RKO (cell line): ENCODE measurements at places on chromosomes 4 and X.
A peak's percentile ranks its signal among the peaks of the same experiment; 100 is the strongest.

- no peak for DNase-seq
Observed at GRCh38 chr4:174218127-174218790, 65.2 kb downstream of the FBXO8 start.

DNA sequence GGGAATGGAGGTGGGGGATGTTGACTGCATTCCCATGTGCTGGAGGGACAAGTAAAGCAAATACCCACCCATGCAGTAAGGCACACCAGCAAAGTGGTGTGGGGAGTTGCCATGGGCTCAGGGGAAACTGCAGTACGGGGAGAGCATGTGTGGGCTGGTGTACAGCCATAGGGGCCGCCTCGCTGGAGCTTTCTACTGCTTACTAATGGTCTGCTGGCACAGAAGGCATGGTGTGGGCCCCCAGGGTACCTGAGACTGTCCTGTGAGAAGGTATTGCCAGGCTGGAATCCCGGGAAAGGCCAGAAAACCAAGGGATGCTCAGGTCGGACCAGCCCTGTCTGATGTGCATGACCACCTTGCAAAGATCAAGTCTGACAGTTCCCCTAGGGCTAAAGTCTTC is 199.1 kb downstream of the ARHGEF9 start:
- no peak for DNase-seq

DNA sequence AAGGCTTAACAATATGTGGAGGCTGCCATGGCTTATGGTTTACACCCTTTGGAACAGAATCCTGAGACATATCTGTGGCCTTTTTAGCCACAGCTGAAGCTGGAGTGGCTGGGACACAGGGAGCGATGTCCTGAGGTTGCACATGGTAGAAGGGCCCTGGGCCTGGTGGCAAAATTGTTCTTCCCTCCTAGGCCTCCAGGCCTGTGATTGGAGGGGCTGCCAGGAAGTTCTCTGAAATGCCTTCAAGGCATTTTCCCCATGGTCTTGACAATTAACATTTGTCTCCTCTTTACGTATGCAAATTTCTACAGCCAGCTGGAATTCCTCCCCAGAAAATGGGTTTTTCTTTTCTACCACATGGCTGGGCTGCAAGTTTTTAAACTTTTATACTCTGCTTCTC is 39.1 kb upstream of the MAGEA8 start:
- no peak for DNase-seq

GRCh38 chrX:103175944-103176753 is 38.8 kb upstream of the BEX4 start:
- peak; percentile 51 for DNase-seq

DNA sequence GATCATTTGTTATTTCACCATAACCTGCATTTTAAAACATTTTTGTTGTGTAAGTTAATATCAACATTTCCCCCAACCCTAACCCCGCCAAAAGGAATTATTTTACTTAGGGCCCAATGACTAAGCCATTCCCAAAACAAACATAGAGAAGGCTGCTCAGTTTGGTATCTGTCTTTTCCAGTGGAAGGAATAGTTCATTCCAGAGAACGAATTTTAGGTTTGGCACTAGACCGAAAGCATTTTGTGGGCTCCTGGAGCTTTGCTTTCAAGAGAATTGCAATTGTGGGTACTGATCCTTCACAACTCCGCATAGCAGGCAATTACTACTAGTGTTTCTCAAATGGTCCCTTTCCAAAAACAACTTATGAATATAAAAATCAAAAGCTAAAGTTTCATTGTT is 226.7 kb upstream of the MAD2L1 start:
- no peak for DNase-seq

DNA sequence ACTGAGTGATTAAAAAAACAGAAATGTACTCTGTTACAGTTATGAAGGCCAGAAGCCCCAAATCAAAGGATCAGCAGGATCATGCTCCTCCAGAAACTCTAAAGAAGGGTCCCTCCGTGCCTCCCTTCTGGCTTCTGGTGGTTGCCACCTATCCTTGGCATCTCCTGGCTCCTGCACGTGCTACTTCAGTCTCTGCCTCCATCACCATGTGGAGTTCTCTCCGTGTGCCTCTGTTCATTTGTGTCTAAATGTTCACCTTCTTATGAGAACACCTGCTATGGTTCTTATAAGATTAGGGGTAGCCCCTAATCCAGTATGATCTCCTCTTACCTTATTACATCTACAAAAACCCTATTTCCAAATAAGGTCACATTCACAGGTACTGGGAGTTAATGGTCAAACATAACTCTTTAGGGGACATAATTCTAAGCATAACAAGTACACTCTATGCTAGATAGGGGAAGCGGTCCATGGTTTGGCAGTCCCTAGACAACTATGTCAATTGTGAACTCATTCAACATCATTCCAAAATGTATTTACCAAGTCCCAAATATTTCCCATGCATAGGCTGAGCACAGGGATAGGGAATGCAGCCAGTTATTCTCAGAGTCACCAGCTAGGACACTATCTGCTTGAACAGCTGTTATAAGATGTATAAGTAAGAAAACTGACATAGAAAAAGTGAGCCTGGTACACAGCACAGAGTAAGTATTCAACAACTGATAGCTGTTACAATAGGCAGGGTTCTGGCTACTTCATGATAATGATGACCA is 295.5 kb upstream of the BOD1L1 start:
- DNase-seq: no peak

GRCh38 chr4:142741995-142742394 is 104.1 kb downstream of the INPP4B start:
- DNase-seq: no peak

- no peak for DNase-seq
Observed at GRCh38 chr4:185966549-185966948, 102.4 kb upstream of the TLR3 start.

- no peak for DNase-seq
Observed at GRCh38 chr4:68011684-68012083, 48.4 kb upstream of the TMPRSS11A start.

- no peak for DNase-seq
Observed at GRCh38 chrX:102580891-102581290, 18.4 kb upstream of the ARMCX5 start.

DNA sequence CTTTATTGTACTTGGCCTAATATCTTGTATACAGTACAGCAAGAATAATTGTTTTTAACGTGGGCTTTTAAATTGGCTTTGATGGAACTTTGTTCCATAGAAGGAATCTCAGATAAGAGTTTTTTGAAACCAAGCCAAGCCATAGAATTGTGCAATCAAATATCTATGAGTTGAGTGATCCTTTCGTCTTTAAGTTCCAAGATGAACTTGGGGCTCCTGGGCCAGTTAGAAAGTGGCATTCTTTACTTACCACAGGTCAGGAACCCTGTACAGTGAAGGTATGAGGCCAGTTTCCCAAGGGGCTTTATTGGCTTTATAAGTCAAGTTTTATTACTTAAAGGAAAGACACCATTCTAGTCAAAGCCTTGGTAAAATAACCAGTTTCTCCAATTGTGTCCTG is 2104.2 kb downstream of the PCDH7 start:
- DNase-seq: no peak
